ENCODE measurements at places on chromosomes 1 and 21. TPM values are rescaled to one million over a fixed set of nuclear protein-coding genes. Genes with fewer than 3 reads are reported as not detected.

DNA sequence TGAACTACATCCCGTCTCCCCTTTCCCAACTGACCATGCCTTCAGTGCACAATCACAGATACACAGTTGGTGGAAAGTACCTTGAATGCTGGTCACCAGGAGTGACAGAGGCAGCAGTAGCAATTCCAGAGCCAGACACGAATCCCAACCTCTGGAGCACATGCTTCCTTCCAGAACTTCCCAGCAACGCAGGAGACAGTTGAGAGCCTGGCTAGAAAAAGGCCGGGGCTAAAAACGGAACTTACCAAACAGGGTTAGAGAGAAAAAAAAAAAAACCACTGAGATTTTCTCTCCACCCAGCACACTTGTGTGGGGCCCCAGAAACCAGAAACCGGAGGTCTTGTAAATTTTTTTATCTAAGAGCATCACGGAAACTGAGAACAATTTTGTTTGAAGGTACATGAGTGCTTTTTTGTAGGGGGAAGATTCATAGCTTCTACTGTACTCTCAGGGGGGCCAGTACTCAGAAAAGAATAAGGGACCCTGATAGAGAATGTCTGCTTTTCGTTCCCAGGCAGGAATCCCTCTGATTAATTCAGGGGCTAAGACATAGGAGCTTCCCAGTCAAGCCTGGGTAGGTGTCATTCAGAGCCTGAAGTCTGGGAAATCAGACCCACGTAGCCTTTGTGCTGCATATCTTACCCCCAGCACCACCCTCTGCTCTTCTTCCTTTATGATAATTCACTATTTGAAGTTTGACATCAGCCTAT, at the start of gene CD48:
Gene CD48, minus strand, starts transcription at position 221 of the 710 bp plus-strand sequence. Its CDS starts 59 bp downstream, at position 162.
- no peaks in the 10 kb centered on the region for H3K27me3 ChIP-seq
- DNase-seq, result peak; percentile 69
- no peak within 1 kb of the TSS for H3K4me3 ChIP-seq
- peaks cover 18% of the 10 kb centered on the region for H3K4me1 ChIP-seq

GRCh38 chr1:59315529-59316463, 18.9 kb downstream of the FGGY start:
- no peak for DNase-seq
- no peaks in the 10 kb centered on the region for H3K27me3 ChIP-seq
- H3K4me1 ChIP-seq, result peaks cover 32% of the 10 kb centered on the region
- peak overlapping the region; percentile 59 for H3K27ac ChIP-seq
- H3K36me3 ChIP-seq, result no peaks in the 10 kb centered on the region

NR1I3 gene
- not detected for polyA plus RNA-seq

GRCh38 chr1:168742386-168742785, 13.4 kb upstream of the DPT start:
- no peak overlapping the region for H3K4me3 ChIP-seq
- no peaks in the 10 kb centered on the region for H3K4me1 ChIP-seq
- no peaks in the 10 kb centered on the region for H3K36me3 ChIP-seq
- H3K27me3 ChIP-seq, result no peaks in the 10 kb centered on the region
- no peak overlapping the region for H3K27ac ChIP-seq

KCNE2 gene
- not detected for polyA plus RNA-seq

INAVA gene
- polyA plus RNA-seq, result not detected

DNA sequence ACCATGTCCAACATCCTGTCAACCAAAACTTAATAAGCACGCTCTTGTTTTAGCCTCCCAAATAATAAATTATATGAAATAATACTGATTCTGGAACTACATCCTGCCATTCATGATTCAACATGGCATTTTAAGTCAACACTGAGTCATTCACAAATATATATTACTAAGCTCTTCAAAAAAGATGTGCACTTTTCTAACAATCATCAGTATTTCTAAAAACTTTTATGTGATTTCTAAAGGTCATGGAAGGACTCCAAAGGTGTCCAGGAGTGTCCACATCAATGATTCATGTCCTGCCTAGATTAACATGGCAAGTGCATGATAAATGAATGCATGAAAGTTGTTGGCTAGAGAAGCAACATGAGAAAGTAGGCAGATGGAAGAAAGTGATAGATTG, 51.6 kb downstream of the NEGR1 start:
- H3K4me1 ChIP-seq, result no peaks in the 10 kb centered on the region
- no peak for DNase-seq
- H3K36me3 ChIP-seq, result no peaks in the 10 kb centered on the region
- no peak overlapping the region for H3K27ac ChIP-seq
- no peaks in the 10 kb centered on the region for H3K27me3 ChIP-seq

Data from naive B cell (primary cell).